ENCODE measurements at places on chromosomes 6 and 20.

GRCh38 chr6:107504270-107505026 lies 14.5 kb downstream of the SOBP start:
- no peak for DNase-seq

DNA sequence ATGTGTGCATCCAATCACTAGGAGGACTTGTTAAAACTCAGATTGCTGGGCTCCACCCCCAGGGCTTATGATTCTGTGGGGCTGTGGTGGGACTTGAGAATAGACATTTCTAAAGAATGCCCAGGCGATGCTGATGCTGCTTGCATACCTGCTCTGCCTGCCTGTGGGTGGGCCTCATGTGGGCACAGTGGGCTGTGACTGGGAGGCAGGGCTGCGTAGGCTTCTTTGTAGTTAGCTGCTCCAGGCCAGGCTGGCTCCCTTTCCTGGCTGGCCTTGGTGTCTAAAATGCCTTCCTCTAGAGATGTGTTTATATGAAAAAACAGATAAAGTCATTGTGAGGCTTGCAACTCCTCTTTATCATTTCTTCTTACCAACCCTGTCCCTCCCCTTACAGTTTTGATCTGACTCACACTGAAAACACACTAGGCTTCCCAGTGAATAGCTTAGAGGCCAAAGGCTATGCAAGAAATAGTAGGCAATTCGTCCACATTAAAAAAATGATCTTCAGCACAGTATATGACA lies 495.5 kb upstream of the MAP3K7 start:
- DNase-seq, result no peak

GRCh38 chr20:62808211-62808865 lies 3.7 kb downstream of the OGFR start:
- peak; percentile 78 for DNase-seq

DNA sequence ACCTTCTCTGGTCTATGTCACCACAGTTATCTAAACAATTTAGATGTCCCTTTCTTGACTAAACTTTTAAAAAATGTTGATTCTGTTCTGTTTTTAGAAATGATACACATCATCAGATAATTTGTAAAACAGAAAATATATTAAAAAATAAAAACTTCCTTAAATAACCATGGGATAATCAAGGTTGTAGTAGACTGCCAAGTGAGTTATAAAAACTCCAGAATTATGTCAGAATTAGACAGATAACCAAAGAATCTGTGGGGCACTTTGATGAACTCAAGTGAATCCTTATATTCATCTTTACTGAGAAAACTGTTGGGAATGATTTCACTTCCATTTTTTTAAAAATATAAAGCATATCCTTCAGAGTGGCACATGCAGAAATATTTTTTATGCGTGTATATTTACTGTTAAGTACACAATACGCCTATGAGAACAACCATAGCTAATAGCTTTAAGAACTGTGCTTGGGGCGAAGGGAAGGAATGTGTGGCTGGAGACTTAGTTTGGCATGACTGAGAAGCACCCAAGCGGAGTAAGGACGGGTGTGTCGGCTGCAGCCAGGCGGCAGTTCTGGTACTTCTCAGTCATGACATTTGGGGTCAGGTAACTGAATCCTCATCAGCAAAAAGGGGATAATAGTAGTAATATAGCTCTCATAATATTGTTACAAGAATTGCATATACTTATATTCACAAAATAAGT lies 604.7 kb upstream of the CITED2 start:
- no peak for DNase-seq

GRCh38 chr6:36413489-36414480 lies 26.3 kb upstream of the ETV7 start:
- DNase-seq, result no peak

All from activated CD4-positive, alpha-beta T cell treated with anti-CD3 and anti-CD28 coated beads, Interleukin-2, amount 50 U/mL, for 48 hours (primary cell).